ENCODE measurements at places on chromosomes 6 and 20. TPM values are rescaled to one million over a fixed set of nuclear protein-coding genes. Genes with fewer than 3 reads are reported as not detected.

Gene EYA2
- 0.50 TPM for polyA plus RNA-seq

Gene MAFB
- polyA plus RNA-seq = 18.7 TPM

Gene FAM209B
- polyA plus RNA-seq = 3.3 TPM

Gene UBD
- polyA plus RNA-seq = 121 TPM

Gene CST7
- polyA plus RNA-seq = 37.2 TPM

Gene KIAA1755
- polyA plus RNA-seq = 4.6 TPM

Gene MRAP2
- 1.3 TPM for polyA plus RNA-seq

Gene CLDN20
- not detected for polyA plus RNA-seq

Gene TUBB2B
- 1.3 TPM for polyA plus RNA-seq

Gene SSTR4
- polyA plus RNA-seq = not detected

Gene SPAG4
- 5.7 TPM for polyA plus RNA-seq

Gene SEMG1
- not detected for polyA plus RNA-seq

Gene F13A1
- polyA plus RNA-seq = 2.5 TPM

Gene L3MBTL3
- polyA plus RNA-seq = 7.5 TPM

Gene ME1
- 6.2 TPM for polyA plus RNA-seq

Gene PRDM13
- polyA plus RNA-seq = not detected

Gene HLA-DOA
- 48.7 TPM for polyA plus RNA-seq

Gene EDN1
- 16.5 TPM for polyA plus RNA-seq

Gene MMS22L
- polyA plus RNA-seq = 1.6 TPM

Gene RIMS1
- not detected for polyA plus RNA-seq

Gene VGLL2
- polyA plus RNA-seq = not detected

Gene CCN6
- polyA plus RNA-seq = not detected

Gene NKAIN2
- polyA plus RNA-seq = 0.14 TPM

Gene CRISP2
- not detected for polyA plus RNA-seq

Gene GSTA1
- polyA plus RNA-seq = not detected

Gene EPHA7
- polyA plus RNA-seq = 0.80 TPM

Gene C6orf15
- not detected for polyA plus RNA-seq

Gene NKAIN4
- polyA plus RNA-seq = not detected

Gene ARMH2
- polyA plus RNA-seq = not detected

Gene HLA-DOB
- 112 TPM for polyA plus RNA-seq

Gene TNFRSF21
- polyA plus RNA-seq = 6.6 TPM

Gene GLP1R
- not detected for polyA plus RNA-seq

Gene HLA-DMB
- polyA plus RNA-seq = 158 TPM

Gene ATP6V1G2
- 1.9 TPM for polyA plus RNA-seq

Gene DDO
- polyA plus RNA-seq = 1.1 TPM

Gene ULBP1
- 0.03 TPM for polyA plus RNA-seq

Gene TMC2
- not detected for polyA plus RNA-seq

Gene TRIM15
- polyA plus RNA-seq = not detected

Gene TSPO2
- polyA plus RNA-seq = not detected

Gene ALDH8A1
- 0.64 TPM for polyA plus RNA-seq

Gene TCP11
- polyA plus RNA-seq = not detected

Gene LTB
- polyA plus RNA-seq = 838 TPM

Gene RAB44
- polyA plus RNA-seq = 0.26 TPM
